ENCODE measurements at places on chromosomes 11 and 22.

- DNase-seq = no peak
Observed at GRCh38 chr11:889257-889656, 21.4 kb downstream of the CHID1 start.

DNA sequence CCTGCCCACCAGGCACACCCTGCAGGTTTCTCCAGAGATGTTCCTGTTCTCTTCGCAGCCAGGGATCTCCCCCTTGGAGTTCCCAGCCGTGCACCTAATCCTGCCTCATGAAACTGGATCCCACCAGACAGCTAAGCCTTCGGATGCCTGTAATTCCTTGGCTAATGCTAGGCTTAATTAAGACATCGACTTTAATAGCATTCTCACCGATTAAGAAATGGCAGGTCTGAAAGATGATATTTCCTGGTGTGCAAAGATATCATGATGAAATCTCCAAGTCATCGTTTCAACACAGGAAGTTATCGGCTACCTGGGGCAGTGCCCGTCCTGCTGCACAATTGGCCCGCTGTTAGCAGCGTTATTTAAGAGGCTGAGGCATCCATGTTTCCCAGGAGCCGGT is 41.5 kb upstream of the CCND1 start:
- no peak for DNase-seq

- DNase-seq = no peak
Observed at GRCh38 chr11:83655976-83656375, 369.8 kb upstream of the CCDC90B start.

GRCh38 chr11:120091701-120092100 is 46.2 kb downstream of the TRIM29 start:
- no peak for DNase-seq

DNA sequence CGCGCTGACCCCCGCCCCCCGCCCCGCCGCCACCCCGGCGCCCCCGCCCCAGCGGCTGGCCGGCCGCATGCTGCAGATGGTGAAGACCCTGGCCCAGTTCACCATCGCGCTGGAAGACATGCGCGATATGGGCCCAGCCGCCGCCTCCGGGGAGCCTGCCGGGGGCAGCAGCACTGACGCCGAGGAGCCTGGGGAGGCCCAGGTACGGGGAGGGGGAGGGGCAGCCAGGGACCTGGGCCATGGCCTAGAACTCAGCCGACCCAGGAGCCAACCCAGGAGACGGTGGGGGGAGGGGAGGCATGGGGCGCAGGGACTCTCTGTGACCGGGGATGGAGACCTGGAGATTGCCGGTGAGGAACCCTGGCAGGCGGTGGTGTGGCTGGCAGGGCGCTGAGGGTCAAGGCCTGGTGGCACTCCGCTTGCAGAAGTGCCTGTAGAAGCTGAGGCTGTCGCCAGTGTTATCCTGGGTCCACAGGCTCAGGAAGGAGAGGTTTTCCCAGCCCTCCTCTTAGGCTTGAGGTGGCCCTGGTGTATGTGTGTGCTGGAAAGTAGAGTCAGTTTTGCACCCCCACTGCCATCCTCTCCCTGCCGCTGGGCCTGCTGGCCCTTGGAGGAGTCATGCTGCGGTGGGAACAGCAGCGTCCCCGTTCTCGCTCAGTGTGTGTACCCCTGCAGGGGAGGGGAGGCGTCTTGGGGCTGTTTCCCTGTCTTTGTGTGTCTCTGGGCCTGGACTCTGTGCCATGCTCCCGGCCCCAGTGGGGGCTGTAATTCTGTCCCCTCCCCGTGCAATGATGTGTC is 32.9 kb upstream of the RELT start:
- DNase-seq = no peak

- no peak for DNase-seq
Observed at GRCh38 chr11:70586261-70587074, 188.1 kb downstream of the CTTN start.
